ENCODE measurements at places on chromosomes 2 and 18.
A peak's percentile ranks its signal among the peaks of the same experiment; 100 is the strongest.

DNA sequence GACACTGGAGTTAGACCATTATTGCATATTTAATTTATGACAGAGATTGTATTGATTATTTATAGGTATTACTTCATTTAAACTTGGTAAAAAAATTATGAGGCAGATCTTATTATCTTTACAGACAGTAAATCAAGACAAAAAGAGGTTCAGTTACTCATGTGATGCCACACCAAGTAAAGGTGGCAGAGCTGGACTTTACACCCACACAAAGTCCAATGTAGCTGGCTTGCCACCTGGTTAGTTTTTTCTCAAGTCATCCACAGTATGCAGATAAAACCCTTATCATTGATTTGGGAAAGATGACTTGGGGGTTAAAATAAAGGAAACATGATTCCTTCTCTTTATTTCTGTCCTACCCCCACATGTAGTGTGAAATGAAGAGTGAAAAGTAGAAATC is 137.2 kb downstream of the CNTNAP5 start:
- no peak for DNase-seq

- peak; percentile 88 for DNase-seq
These were observed 52.0 kb downstream of the ZFP36L2 start for GRCh38 chr2:43174368-43174916.

DNA sequence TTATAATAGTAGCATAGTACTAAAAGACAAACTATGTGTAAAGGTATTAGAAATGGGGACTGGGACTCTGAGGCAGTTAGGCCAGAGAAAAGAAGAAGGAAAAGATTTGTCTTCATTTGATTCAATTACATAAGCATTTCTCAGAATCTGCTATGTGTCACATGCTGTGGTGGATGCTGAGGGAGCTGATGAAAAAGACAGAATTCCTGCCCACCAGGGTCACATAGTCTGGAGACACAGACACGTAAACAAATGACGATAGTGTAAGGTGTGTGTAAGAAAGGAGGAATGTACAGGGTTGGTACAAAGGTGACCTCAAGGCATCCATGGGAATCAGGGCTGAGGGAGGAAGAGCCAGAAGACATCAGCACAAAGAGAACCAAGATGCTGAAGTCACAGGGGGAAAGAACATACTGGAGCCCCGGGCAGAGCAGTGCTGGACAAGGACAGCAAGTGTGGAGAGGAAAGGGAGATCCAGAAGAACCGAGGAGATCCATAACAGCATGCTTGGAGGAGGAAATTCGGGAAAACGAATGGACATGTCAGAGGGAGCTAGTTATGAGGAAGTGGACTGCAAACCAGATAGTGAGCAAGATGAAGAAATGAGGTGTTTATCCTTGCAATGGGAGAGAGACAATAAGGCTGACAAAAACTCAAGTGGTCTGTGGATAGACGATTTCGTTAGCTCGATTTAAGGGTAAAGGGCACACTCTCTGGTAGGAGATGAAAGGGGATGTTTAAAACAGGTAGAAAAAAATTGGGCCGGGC is 1.2 kb upstream of the MAPRE3 start:
- no peak for DNase-seq

DNA sequence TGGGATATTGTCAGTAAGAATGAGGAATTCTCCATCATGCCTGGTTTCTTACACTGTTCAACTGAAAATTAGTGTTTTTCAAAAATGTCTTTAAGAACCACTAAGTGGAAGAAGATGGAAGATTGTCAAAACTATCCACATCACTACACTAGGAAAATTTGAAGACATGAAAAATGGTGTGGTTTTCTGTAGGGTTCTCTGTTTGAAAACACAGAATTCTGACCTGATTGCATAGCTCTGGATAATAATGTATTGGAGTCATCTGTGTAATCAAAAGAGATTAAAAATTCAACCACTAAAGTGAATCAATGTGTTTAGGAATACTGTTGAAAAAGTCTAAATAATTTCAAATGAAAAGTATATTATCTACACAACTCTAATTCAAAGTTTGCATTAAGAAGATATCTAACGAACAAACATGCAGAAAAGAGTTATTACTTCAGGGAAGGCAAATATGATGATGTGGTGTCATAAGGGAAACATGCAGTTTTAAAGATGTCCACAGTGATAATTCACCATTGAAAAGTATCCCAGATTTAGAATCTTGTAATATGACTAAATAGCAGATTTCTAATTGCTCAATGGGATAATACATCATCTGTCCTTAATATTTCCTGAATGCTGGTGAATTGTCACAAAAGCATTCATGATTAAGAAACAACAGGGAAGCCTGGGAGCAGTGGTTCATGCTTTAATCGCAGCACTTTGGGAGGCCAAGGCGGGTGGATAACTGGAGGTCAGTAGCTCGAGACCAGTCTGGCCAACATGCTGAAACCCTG is 116.9 kb downstream of the ERBB4 start:
- DNase-seq = no peak

DNA sequence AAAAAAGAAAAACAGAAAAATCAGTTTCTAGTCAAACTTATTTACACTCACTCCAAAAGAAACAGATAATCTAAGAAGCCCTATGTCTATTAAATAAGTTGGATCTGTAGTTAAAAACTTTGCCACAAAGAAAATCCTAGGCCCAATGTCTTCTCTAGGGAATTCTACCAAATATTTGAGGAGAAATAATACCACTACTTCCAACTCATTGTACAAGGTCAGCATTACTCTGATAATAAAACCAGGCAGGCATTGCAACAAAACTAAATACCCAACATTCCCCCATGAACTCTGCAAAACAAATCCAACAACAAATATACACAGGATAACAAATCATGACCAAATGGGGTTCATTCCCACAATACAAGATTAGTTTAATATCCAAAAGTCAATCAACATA is 73.8 kb upstream of the ST8SIA5 start:
- no peak for DNase-seq

GRCh38 chr2:62084801-62085200 is 111.1 kb upstream of the B3GNT2 start:
- no peak for DNase-seq

- DNase-seq = no peak
These were observed 143.1 kb upstream of the PELI1 start for GRCh38 chr2:64287202-64287740.

DNA sequence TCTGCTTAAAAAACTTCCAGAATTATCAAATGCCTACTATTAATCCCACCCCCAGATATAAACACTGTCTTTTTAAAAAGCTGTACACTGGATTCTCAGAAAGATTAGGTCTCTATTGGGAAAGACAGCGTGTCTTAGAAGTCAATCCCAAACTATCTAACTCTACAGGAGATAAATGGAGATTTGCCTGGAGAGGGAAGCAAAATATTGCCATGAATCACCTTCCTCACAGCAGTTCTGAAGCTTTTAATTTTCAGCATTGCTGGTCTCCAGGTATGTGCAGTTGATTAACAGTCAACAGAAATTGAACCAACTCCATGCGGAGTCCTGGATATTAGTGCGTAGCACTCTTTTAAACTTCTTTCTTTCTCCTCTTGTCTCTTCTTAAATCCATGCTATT is 122.2 kb downstream of the DSC3 start:
- DNase-seq = no peak

GRCh38 chr2:109239720-109240119 is 110.7 kb downstream of the SH3RF3 start:
- peak; percentile 61 for DNase-seq

DNA sequence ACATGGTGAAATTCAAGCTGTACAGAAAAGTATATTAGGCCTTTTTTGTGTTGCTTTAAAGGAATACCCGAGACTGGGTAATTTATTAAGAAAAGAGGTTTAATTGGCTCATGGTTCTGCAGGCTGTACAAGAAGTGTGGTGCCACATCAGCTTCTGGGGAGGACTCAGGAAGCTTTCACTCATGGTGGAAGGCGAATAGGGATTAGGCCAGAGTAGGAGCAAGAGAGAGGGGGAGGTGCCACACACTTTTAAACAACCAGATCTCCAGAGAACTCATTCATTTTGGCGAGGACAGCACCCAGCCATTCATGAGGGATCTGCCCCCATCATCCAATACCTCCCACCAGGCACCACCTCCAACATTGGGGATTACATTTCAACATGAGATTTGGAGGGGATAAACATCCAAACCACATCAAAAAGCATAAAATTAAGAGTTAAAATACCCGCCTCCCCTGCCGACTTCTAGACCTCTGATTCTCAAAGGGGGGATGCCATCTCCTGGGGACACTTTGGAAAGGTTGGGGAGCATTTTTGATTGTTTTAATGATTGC is 15.1 kb upstream of the LIPG start:
- no peak for DNase-seq

DNA sequence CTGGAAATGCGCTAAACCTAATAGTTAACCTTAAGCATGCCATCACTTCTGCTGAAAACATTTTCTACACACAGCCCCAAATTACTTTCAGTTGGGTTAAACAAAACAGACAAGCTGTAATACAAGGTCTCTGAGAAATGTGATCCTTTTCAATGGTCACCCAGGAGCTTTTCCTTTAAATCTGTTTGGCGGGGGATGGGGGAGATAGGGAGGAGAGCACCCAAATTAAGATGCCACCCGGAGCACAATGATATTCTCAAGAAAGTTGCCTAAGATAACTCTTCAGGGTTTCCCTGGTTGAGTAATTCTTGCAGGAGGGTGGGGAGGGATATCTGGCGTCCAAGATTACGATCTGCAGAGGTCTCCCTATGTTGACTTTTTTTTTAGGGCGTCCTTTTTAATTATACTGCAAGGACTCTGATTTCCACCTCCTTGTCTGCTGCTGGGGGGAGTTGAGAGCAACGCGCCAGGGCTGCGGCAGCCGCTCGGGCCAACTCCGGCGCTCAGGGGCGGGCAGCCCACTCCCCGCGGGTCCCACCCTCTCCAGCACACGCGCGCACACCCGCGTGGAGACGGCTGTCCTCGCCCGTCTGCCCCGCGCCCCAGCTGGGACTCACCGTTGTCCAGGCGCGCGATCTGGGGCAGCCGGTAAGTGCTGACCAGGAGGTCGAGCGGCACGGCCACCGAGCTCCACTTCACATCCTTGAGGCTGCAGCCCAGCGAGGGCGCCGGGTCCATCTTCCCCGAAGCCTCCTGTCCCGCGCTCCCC is 807 bp downstream of the GAREM1 start:
- no peak for DNase-seq

DNA sequence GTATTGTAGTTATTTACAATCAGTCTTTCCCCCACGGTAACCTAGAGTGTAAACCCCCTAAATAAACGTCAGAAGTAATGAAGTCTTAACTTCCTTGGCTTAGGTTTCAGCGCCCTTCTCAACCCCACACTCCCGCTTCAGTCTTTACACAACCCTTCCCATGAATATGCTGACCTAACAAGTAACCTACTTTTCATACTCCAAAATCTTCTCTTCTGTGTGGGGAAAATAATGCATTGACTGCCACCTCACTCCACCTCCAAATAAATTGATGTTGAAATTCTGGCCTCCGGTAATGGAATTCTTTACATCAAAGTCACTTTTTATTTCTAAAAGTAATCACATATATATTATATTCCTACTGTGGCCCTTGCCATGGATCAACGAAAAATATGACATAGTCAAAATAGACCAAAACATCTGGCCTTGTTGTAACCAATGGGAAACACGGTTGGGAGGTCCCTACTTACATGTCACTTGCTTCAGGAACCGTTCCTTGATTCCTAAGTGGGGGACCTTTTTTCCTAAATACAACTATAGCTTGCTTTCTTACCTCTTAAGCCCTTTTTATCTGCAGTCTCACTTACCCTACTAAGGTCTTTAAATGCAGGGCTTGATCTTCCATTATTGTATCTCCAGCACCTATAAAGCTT is 961 bp downstream of the GEN1 start:
- DNase-seq = no peak

DNA sequence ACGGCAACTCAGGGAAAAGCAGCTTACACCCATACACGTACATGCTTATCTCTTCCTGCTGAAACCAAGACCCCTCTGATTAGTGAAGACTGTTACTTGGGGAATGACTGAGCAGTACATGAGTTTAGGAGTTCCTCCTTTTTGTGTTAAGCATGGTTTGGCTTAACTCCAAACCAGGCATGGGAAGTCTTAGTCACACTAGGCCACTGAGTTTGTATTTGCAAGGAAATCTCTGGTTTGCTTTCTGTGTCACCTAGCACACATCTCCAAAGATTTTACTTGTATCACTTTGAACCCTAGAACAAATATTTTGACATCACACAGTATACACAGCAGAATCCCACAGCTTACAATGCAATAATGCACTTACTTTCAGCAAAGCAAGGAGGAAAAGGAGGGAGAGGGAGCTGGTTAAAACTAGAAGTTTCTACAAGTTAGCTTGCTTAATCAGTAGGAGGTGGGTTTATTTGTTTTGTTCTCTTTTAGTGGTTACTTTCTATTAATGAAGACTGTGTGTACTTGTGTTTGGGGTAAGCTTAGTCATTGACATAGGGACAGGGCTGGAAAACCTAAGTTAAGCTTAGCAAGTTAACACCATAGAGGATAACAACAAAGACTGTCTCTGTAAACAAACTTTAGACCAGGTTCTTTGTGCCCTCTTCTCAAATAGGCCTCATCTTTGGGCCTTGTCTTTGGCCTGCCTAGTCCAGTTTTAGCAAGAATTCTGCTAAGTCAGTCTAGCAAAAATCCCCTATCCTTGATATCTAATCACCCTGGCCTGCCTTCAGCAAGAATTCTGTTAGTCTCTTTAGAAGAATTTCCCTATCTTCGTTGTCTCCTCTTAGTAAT is 219.4 kb downstream of the MREG start:
- peak; percentile 84 for DNase-seq

DNA sequence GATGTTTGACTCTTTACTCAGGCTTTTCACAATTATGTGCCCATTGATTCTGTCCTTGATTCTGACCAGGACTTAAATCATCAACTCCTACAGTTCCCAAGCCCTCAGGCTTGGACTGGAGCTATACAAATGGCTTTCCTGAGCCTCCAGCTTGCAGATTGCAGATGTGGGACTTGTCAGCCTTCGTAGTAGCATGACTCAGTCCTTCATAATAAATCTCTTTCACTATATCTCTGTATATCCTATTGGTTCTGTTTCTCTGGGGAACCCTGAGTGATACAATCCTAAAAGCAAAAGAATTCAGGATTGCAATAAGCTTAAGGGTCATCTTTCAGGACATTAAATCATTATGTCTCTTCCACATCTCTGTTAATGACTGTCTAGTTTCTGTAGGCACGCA is 356.6 kb downstream of the RIT2 start:
- no peak for DNase-seq

GRCh38 chr2:85698880-85699254 is 4.7 kb downstream of the GNLY start:
- no peak for DNase-seq

- no peak for DNase-seq
These were observed 259.7 kb downstream of the CMPK2 start for GRCh38 chr2:6605836-6606505.

GRCh38 chr2:165762723-165763122 is 31.3 kb downstream of the GALNT3 start:
- DNase-seq = no peak

DNA sequence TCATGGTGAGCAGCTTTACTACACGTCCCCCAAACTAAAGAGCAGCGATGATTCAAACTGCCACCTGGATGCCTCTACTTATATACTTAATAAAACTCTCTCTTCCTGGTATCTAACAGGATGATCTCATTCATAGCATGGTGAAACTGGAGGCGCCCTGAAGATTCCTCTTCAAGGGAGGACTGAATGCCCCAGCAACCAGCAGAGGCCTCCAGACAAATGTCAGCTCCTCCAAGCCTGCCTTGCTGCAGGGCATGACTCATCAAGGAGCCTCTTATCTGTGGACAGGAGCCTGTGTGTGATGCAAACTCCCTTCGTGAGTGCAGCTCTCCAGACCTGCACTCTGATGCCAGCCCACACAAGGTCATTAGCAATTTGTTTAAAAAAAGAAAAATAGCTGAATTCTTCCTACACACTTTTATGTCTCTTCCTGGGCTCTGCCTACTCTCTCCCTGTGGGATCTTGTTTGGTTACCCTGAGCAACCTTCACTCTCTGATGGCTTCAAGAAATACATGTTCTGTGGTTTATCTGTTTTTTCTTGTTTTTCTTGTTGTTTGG is 30.2 kb downstream of the LONRF2 start:
- DNase-seq = no peak

All from pulmonary artery endothelial cell (primary cell).